ENCODE measurements at places on chromosomes 4 and X. TPM values are rescaled to one million over a fixed set of nuclear protein-coding genes. Genes with fewer than 3 reads are reported as not detected.

The BEX3 gene
- 33.7 TPM for total RNA-seq

The PCDH19 gene
- 0.96 TPM for total RNA-seq

The ASB5 gene
- total RNA-seq = not detected

- no peak overlapping the region for H3K4me3 ChIP-seq
- no peaks in the 10 kb centered on the region for H3K36me3 ChIP-seq
- no peaks in the 10 kb centered on the region for H3K4me1 ChIP-seq
- DNase-seq = no peak
- H3K27me3 ChIP-seq = no peaks in the 10 kb centered on the region
Observed at GRCh38 chrX:124212622-124213021, 119.8 kb upstream of the TEX13D start.

DNA sequence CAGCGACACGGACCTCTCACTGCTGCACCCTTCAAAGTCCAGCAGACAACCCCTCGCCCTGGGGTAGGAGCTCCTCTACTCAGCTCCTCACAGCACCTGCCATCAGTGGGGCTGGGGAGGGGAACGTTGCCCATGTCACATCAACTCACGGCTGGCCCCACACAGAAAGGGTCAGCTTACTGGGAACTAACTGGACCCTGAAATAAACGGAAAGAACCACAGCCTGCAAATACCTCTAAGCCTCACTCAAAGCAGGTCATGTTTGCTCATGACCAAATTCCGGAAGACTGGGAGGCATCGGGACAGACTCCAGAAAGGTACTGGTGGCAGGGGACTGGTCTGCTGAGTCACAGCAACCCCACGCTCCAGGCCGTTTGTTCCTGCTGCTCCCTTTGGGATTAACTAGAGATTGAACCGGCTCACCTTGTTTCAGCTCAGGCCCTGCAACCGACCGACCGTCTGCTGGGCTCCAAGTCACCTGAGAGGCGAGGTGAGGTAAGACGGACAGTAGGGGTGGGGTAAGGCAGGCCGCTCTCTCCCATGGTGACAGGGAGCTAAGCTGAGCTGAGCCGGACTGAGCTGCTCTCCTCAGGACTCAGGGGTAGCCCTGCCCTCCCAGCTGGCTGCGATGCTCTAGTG lies 5.6 kb downstream of the G6PD start:
- no peaks in the 10 kb centered on the region for H3K4me1 ChIP-seq
- H3K36me3 ChIP-seq = no peaks in the 10 kb centered on the region
- no peak overlapping the region for H3K27ac ChIP-seq
- no peak for DNase-seq

- H3K4me3 ChIP-seq = no peak overlapping the region
- no peak for DNase-seq
- no peaks in the 10 kb centered on the region for H3K27me3 ChIP-seq
- H3K4me1 ChIP-seq = no peaks in the 10 kb centered on the region
- no peaks in the 10 kb centered on the region for H3K36me3 ChIP-seq
Observed at GRCh38 chr4:139253046-139253445, 27.0 kb downstream of the MGARP start.

Measured in colonic mucosa (tissue), 4 donors.